Neural crest cell (in vitro differentiated cells): ENCODE measurements at places on chromosomes 1 and 21.

DNA sequence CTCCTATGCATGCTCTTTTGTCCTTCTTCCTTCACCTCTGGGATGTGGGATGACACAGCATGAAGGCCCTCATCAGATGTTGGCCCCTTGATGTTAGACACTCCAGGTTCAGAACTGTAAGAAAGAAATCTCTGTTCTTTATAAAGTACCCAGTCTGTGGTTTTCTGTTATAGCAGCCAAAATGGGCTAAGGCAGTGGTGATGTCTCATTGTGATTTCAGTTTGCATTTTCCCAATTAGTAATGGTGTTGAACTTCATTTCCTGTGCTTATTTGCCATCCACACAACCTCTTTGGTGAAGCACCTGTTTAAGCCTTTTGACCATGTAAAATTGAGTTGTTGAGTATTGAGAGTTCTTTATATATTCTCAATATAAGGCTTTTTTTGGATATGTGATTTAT is 129.3 kb upstream of the C1orf174 start:
- DNase-seq = no peak

GRCh38 chr1:114145504-114146151 is 8.0 kb downstream of the SYT6 start:
- no peak for DNase-seq

DNA sequence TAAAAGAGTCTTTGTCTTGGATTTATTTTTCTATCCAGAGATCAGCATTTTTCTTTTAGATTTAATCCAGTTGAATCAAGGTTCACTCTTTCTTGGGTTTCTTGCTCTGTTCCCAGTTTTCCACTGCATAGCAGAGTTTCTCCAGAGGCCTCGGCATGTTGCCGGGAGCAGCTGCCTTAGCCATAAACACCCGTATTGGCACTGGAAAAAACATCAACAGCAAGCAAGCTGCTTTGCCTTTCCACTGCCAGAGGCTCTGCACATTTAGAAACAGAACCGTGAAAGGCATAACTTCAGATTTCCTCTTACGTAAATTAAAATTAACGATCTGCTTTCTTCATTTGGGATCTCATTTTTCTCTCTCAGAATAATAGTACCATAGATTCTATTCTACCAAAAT is 181.8 kb upstream of the L1TD1 start:
- no peak for DNase-seq

GRCh38 chr1:174021591-174022079 is 522 bp downstream of the RC3H1 start:
- no peak for DNase-seq

DNA sequence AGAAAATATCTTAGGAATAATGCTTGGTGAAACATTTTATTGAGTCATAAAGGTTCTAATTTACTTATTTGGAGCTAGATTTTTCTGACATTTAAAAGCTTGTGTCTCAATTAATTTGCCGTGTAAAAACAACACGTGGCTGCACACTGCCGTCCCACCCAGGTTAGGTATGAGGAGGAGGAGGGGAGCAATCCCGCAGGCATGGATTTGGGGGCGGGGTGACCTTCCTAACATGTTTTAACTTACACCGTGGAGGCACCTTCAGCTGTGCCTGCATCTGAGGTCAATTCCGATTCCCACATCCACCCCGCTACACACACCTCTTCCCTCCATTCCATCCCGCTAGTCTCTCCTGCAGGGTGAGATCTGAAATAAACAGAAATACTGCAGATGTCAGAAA is 28.5 kb upstream of the UMODL1 start:
- DNase-seq = no peak

DNA sequence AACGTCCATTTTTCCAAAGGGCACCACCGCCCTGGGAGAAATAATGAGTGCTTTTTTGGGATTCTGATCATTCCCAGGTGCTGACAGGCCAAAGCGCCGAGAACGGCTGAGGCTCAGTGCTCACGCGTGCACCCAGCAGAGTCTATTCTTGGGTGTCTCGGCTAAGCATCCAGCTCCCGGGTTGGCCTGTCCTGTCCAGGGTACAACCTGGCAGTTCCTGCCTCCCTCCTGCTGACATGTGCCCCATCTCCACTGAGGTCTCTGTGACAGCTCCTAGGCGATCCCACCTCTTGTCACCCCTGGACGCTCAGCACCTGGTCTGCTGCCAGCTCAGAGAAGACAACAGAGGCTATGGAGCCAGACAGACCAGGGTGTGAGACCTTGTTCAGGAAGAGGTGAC is 684.5 kb downstream of the PTPRU start:
- DNase-seq = no peak

DNA sequence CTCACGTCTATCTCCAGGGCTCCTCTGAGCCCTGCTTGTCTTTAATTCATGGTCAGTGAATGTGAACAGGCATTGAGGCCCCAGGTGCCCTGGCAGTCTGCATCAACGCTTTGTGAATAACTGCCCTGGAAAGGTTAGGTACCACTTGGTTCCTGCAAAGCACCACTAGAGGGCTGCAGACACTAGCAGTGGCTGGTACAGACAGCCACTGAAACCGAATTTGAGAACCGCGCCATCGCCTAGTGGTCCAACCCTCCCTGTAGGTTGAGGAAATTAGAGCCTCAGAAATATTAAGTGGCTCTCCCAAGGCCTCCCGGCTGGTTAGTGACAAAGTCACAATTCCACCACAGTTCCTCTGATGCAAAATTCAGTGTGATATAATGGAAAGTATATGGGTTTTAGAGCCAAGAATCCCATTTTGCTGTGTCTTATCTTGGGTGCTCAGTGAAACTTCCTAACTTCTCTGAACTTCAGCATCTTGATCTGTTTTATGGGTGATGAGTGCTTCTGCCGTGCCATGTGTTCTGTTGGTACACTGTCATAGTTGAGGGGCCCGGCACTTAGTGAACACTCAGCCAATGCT is 46.2 kb upstream of the BCL9 start:
- DNase-seq = peak; percentile 55

- DNase-seq = no peak
These were observed 4.0 kb downstream of the WDR26 start for GRCh38 chr1:224430511-224431113.

DNA sequence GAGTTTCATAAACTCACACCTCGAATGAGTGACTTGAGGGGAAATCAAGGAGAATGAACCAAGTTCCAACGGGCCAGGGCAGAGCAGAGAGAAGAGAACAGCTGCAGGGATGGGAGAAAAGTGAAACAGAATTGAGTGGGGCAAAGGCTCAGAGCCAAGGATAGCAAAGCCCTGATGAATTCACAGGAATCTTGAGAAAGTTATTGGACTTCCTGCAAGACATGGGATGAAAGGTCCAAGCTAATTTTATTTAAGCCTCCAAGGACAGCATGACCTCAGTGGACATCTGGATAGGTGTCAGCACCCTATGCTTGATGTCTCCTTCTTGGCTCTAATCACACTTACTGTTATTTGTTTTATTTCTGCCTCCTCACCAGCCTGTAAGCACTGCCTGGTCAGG is 43.0 kb upstream of the RAVER2 start:
- DNase-seq = no peak

GRCh38 chr1:86913399-86913895 is 479 bp downstream of the SELENOF start:
- DNase-seq = no peak

DNA sequence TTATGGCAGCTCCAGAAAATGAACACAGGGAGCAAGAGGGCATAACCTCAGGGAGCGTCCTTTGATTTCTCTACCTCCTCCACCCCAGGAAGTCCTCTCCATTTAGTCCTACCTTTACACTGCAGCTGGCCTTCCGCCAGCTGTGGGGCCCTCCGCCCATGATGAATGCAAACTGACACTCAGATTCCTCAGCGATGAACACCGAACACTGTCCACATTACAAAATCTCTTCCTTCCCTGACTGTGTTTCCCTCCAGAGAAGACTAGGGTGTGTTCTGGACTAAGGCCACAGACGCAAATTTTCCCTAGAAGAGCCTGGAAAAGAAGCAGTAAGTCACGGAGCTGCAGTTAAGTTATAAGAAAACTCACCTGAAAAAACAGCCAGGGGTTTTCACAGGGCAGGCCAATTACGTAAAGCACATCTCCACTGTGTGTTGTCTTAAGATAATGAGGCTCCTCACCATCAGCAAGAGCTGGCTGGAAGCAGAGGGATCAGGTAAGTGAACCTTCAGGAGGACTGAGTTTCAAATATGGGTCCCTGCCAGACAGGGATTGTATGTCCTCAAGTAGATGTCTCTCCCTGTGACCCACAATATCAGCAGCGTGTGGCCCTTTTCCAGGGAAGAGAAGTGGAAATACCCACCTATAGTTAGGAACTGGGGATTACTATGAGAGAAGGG is 46.3 kb upstream of the ATP1B1 start:
- DNase-seq = no peak

DNA sequence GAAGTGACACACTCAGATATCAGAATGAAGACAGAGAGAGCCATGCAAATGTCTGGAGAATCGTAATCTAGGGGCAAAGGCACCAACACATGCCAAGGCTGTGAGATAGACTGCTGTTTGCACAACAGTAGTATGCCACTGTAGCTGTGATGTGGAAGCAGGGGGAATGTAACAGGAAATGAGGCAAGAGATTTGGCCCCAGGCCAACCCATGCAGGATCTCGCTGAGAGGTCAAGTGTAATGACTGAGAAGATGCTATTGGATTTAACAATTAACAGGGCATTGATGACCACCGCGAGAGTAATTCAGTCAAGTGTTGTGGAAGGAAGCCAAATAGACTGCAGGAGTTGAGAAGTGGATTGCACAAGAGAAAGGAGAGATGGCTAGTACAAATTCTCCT is 107.3 kb upstream of the ST6GALNAC5 start:
- DNase-seq = no peak

GRCh38 chr1:220958234-220958633 is 79.0 kb downstream of the HLX start:
- DNase-seq = no peak

DNA sequence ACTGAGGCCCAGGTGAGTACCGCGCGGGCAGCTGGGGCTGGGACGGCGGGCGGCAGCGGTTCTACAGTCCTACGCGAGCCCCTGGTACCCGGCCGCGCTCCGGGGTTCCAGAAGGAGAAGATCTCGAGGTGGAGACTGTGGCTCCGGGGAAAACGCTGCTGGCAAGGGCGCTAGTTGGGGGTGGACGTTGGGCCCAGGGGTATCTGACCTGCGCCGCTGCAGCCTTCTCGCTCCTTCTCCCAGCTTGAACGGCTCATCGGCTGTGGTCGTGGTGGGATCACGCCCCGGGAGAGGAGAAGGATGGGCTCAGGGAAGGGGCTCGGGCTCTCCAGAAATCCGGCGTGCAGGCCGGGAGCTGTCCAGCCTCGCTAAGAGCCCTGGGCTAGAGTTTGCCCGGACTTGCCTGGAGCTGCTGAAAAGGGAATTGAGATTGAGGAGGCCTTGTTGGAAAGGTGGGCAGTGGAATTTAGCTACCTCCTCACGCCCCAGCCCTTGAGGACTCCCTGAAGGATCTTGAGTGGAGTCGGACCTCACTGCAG is 1.1 kb upstream of the POU3F1 start:
- DNase-seq = no peak

DNA sequence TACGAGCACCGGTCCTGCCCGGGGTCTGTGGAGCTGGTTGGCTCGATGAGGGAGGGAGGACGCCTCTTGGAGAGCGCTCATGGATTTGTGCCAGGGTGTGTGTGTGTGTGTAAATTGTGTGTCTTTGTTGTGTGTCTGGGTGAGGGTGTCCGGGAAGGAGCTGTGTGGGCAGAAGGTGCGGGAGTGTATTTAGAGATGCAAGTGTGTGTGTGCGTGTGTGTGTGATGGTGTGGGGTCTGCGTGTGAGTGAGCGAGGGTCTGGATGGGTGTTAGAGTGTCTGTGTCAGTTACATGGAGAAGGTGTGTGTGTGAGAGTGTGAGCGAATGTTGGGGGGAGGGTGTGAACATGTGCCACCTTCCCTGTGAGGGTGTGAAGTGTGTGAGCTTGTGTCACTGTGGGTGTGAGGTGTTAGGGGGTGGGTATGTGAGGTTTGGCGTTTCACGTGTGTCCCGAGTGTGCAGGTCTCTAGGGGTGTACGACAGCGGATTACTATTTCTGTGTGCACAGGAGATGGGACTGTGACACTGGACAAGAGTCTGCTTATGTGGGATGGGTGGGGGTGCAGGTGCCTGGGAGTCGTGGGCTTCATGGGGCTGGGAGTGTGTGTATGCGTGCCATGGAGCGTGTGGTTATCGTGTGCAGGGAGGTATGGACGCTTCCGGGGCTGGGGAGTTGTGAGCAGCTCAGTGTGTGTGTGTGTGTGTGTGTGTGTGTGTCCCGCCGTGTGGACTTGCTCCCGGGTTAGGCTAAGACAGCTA is 880 bp downstream of the IGSF21 start:
- no peak for DNase-seq

- peak; percentile 56 for DNase-seq
These were observed 19.7 kb upstream of the LMX1A start for GRCh38 chr1:165376041-165376810.

- no peak for DNase-seq
These were observed 21.3 kb upstream of the RSPO1 start for GRCh38 chr1:37656026-37656425.

- no peak for DNase-seq
These were observed 135.4 kb upstream of the DUSP10 start for GRCh38 chr1:221877311-221877710.

DNA sequence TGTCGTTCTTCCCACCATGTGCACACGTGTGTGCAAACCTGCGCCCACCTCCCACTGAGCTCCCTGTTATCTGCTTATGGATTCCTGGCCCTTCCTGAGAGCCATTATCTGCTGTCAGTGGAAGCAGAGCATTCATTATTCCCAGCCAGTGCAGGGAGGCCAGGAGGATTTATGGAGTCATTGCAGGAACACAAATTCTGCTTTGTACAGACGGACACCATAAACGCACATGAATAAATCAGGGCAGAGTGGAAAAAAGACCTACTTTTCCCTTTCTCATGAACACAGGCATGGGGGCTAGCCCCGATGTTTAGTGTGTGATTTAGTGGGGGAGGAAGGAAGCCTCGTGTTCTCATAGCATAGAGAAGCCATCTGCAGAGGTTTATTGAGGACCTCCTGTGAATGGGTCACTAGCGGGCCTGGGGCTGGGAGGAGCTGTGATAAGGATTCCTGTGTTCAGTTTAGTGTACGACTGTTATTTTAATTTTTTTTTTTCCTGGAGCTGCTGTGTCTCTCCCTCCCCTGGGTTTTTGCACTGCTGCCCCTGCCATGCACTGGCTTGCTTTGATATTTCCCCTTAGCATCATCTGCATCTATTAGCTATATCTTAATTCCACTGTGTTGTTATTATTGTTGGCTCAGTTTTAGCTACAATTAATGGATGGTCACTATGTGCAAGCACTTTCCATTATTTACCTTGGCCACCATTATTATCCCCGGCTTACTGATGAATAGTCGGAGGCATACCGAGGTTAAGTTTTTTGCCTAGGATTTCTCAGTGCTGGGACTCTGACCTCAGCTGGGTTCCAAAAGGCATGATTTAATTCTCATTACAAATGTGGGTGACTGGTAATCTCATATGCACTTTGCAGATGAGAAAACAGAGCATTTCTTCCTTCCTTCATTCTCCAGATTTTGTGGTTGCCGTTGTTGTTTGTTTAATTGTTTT is 33.0 kb downstream of the HUNK start:
- no peak for DNase-seq

GRCh38 chr1:71324671-71325267 is 243.9 kb upstream of the ZRANB2 start:
- no peak for DNase-seq
